ENCODE measurements at places on chromosomes 7 and 10.

GRCh38 chr7:132469264-132469663 is 107.0 kb downstream of the PLXNA4 start:
- no peak for DNase-seq

GRCh38 chr10:54469587-54470323 is 331.3 kb downstream of the PCDH15 start:
- no peak for DNase-seq

DNA sequence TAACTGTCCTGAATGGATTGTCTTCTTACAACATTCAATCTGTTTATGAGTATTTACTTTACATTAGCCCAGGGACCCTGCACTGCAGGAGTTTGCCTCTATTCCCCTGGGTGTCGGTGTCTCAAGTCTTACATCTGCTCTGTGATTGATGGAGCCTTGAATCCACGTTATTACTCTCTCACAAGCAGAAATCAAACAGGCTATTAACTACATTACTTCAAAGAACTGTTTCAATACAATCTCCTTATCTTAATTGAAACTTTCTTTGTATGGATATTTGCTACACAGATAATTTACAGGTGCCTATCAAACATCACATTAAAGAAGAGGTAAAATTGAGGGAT is 3.1 kb upstream of the ARID5B start:
- no peak for DNase-seq

- no peak for DNase-seq
These were observed 50.1 kb upstream of the HDAC9 start for GRCh38 chr7:18445483-18445882.

DNA sequence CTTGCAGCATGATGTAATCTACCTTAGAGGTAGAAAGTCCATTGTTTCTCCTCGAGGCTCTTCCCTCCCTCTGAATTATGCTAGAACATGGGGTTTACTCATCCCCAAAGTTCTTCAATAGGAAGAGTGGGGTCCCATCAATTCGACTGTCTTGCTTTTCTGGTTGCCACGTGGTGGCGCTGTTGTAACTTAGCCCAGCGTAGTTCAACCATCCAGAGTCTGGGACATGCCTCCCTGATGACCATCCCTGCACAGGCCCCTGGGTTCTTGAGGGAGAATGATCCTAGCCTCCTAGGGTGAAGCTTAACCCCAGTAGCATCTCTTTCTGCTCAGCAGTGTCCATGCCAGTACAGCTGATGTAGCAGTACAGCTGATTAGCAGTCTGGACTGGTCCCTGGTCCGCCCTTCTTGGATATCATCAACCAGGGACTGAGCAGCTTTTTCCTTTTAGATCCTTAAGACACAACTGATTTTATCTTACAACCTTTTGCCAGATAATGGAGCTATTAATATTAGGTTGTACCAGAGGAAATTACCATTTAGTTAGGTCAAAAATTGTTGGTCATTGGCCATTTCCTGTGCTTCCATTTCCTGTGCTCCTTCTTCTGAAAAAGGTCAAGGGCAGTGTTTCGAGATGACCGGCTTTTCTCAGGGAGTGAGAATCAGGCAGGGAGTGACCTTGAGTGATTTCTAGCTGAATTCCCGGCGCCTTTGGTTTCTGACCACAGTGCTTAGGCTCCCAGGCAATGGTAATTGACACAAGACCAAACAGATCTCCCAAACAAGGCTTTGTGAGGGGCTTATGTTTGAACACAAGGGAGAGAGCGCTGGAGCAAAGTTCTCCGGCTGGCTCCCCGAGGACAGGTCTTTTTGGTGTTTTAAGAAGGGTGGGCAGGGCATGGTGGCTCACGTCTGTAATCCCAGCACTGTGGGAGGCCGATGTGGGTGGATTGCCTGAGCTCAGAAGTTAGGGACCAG is 65.4 kb downstream of the TACC2 start:
- DNase-seq: no peak

DNA sequence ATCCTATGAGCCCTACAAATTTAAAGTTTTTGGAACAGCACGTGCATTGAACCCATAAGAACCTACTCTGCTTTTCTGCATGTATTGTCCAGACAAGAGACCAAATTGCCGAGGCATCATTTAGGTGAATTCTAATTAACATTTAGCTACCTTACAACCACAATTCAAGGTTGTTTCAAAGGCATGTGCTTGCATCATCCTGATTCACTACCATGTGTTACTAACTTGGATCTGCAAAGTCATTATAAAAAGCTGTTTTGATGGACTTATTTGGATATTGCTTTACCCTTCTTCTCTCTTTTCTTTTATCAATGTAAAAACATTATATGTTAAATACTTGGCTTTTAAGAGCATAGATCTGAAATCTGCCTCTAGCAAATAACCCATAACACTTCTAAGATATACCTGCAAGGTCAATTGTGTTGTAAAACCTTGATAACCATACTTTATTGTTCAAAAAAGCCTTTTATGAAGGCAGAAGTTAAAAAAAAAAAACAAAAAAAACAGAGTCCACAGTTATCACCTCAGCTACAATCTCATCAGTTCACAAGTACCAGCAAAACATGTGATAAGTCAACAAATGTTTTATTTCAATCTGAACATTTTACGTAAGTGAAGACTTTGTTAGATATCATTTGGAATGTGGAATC is 51.9 kb downstream of the CFTR start:
- no peak for DNase-seq

GRCh38 chr10:78634835-78635234 is 433.9 kb upstream of the ZMIZ1 start:
- DNase-seq: no peak

GRCh38 chr10:113555751-113556150 is 2.9 kb downstream of the HABP2 start:
- no peak for DNase-seq

DNA sequence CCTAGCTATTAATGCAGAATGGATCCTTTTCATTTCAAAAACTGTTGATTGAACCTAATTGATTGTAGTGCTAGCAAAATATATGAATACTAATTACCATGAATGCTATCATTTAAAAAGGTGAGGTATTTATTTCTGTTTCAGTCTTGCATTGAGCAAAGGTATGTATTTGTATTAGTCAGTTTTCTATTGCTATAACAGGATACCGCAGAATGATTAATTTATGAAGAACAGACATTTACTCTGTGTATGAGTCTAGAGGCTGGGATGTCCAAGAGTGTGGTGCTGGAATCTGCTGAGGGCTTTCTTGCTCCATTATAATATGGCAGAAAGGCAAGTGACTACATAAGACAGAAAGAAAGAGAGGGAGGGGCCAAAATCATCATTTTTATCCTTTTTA is 199.2 kb downstream of the KIF20B start:
- DNase-seq: no peak

DNA sequence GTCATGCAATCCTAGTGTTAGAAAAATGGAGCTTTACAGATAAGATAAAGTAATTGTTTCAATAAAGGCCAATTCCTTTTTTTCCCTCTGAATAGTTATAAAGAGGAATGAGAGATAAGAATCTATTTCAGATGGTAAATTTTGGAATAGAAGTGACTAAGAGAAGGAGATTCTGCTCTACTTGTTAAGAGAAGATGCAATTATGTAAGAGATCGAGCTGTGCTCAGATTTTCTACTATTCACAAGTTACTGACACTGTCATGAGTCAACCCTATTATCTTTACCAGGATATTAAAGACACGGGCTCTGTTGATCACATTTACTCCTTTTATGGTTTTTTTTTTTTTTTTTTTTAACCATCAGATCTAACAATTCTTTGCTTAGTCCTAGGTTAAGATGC is 511.3 kb downstream of the ARL4A start:
- DNase-seq: no peak

- no peak for DNase-seq
These were observed 4.7 kb upstream of the EBLN1 start for GRCh38 chr10:22222236-22223190.

GRCh38 chr10:43188702-43189101 is 50.5 kb downstream of the CSGALNACT2 start:
- no peak for DNase-seq

DNA sequence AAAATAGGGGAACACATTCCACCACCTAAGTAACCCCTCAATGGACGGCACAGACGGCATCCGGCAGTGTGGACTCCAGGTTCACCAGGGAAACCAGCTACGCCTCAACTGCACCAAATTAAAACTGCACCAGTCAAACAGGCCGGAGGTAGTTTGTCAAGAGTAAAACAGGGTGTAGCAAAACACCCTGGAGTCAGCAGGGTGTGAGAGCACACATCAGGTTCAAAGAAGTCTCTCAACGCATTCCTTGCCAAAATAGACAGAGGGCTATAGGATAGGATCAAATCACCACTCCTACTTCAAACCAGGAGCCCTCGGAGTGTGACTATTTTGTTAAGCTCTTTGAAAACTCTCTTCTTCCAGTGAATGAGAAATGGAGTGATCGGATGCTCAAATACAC is 135.9 kb downstream of the PARD3 start:
- no peak for DNase-seq

GRCh38 chr7:141754939-141755338 is 9.0 kb upstream of the TAS2R3 start:
- no peak for DNase-seq

DNA sequence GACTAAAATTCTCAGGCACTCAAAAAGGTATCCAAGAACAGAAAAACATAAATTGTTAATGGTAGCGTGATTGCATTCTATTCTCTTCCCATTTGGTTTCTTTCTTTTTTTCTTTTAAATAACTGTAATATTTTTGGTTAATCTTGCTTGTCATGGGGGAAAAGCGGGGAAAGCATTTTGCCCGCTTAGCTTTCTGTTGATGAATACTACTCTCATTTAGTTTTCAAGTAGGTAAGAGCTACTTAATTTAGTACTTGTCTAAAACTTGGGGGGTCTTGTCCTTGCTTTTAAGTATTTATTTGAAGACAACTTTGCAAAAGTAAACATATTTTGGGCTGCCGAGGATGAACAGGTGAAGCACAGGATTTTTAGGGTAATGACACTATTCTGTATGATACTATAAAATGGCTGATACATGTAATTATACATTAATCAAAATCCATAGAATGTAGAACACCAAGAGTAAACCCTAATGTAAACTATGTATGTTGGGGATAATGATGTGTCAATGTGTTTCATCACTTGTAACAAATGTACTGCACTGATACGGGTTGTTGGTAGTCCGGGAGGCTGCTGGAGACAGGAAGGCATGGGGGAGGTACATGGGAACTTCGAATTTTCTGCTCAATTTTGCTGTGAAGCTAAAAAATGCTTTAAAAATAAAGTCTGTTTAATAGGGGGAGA is 1.7 kb downstream of the TES start:
- no peak for DNase-seq

GRCh38 chr7:111045449-111045848 is 45.5 kb upstream of the LRRN3 start:
- DNase-seq: no peak

DNA sequence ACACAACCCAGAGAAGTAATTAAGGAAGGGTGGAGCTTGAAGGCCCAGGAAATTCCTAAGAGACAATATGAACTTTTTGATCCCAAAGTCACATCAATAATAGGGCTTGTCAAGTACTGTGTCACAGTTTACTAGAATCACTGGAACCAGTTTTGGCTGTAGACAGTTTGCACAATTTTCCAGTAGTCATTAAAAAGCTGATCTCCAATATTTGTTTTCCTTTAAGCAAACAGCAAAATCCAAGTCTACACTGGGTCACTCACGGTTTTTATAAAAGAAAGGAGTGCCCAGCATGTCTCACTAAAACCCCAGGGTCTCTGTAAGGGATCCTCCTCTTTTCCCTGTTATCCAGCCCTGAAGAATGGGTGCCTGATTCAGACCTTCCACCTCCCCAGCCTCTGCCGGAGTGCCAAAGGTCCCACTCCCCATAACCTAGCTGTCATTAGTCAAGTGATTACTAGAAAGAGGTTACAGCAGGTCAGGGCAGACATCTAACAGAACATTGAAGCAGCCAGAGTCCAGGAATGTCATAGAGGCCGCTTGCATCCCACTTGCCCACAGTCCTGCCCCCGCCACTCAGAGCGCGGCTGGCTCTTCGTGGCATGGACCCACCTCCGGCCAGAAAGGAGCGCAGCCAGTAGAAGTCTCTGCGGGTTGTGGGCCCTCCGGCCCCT is 552 bp downstream of the SLC25A16 start:
- DNase-seq: no peak

- DNase-seq: no peak
These were observed 1.0 kb downstream of the TLL2 start for GRCh38 chr10:96512524-96513304.

GRCh38 chr10:102406815-102407214 is 11.3 kb downstream of the NFKB2 start:
- DNase-seq: no peak

DNA sequence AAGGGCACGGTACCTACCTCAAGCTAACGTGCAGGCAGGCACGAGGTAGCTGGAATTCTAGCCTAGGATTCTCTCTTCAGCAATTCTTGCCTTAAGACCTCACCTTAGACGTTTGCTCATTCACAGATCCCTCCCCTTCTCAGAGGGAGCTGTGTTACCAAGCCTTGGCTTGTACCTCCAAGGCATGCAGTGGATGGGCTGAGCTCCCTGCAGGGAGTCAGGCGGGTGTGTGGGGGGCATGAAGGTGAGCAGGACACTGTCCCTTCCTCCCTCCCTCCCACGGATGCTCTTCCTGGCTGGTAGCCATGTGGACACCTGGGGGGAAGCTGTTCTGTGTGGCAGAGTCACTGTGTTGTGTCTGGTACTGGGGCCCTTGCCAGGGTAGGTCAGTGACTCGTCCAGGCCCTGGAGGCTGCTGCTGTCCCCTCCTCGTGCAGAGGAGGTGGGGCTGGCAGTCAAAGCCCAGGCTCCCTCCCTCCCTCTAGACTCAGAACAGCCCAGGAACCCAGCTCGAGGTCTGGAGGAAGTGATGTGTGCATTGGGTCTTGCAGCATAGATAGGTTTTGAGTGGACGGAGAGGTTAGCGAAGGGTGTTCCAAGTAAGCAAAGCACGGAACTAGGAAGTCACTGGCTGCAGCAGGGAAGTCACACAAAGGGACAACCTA is 222.2 kb upstream of the SH2B2 start:
- DNase-seq: no peak

DNA sequence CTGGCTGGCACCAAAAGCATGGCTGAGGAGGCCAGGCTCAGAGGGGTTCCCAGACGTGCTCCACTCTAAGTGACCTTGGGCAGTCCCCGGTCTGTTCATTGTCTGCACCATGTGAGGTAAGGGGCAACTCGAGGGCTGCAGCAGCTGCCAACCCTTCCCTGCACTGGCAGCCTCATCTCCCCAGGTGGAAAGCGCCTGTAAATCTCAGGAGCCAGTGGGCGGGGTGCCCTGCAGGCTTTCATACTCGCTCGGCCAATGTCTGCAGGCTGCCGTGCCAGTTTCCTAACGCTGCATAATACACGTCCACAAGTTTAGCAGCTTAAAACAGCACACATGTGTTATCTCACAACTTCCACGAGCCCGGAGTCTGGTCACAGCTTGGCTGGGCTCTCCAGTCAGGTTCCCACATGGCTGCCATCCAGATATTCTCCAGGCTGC is 12.6 kb upstream of the GDF10 start:
- DNase-seq: no peak

GRCh38 chr7:155323001-155323638 is 25.4 kb downstream of the INSIG1 start:
- DNase-seq: no peak

- DNase-seq: no peak
These were observed 396.7 kb downstream of the PHTF2 start for GRCh38 chr7:78195281-78195680.

Data from activated T-cell treated with anti-CD3 and anti-CD28 coated beads for 24 hours (primary cell).